Ascending aorta (tissue), 2 donors: ENCODE measurements at places on chromosomes 5 and 9.

GRCh38 chr5:37915097-37915736 is 75.4 kb upstream of the GDNF start:
- no peak overlapping the region for H3K27ac ChIP-seq
- H3K36me3 ChIP-seq, result no peaks in the 10 kb centered on the region
- H3K4me1 ChIP-seq, result no peaks in the 10 kb centered on the region
- H3K4me3 ChIP-seq, result no peak overlapping the region

DNA sequence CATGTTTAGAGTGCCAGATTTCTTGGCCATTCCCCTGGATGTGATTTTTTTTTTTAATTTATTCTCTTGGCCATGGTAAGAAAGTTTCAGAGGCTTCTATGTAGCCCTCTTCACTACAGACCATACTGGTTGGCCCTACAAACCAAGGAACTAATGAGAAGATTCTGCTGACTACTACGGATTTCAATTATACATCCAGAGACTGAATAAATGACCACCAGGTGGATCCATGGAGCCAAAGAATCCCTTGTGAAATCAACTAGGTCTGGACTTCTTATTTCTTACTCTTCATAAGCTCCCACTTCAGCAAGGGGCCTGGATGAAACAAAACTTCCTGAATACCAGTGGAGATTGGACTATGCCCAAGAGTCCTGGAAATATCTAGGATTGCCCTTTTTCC is 27.6 kb downstream of the ZNF622 start:
- H3K27me3 ChIP-seq, result no peaks in the 10 kb centered on the region
- no peak for DNase-seq
- H3K36me3 ChIP-seq, result no peaks in the 10 kb centered on the region
- no peaks in the 10 kb centered on the region for H3K4me1 ChIP-seq
- H3K4me3 ChIP-seq, result no peak overlapping the region
- no peak overlapping the region for H3K27ac ChIP-seq

- DNase-seq, result no peak
- H3K4me1 ChIP-seq, result no peaks in the 10 kb centered on the region
Observed at GRCh38 chr5:50595199-50595598, 71.2 kb upstream of the PARP8 start.

GRCh38 chr9:28951945-28952344 is 1378.7 kb upstream of the C9orf72 start:
- no peaks in the 10 kb centered on the region for H3K27me3 ChIP-seq
- no peak overlapping the region for H3K27ac ChIP-seq
- no peak overlapping the region for H3K4me3 ChIP-seq
- H3K4me1 ChIP-seq, result no peaks in the 10 kb centered on the region
- no peak for DNase-seq

DNA sequence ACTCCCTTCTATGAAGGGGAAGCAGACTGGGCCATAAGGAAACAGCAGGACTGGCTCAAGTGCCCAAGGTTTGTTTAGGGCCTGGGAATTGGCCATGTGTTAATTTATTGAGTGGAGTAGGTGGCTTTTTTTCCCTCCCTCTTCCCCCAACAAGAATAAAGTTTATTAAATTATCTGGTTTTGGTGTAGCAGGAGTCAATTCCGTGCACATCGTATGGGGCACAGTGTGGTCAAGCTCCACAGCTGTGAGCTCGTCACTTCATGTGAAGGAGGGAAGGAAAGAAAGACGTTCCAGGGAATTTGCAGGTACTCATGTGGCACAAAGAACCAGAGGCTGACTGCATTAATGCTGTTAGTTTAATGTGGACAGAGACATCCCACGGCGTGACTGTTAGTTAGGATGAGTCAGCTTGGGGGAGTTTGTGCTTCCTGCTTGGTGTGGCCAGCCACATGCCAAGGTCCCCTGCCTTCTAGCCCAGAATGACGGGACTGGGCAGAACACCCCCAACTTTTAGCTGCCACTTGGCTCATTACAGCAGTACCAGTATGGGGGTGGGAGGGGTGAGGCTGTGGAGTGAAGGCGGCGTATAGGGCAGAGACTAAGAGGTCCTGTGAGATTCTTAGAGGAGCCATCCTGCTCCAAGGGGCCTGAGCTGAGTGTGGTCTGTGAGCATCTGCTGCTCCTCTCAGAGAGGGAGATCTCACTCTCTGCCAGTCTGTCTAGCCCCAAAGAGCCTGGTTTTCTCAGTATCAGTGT is 33.2 kb downstream of the CSF1R start:
- no peak overlapping the region for H3K27ac ChIP-seq
- no peaks in the 10 kb centered on the region for H3K27me3 ChIP-seq
- DNase-seq, result peak; percentile 61
- H3K4me1 ChIP-seq, result no peaks in the 10 kb centered on the region
- H3K4me3 ChIP-seq, result no peak overlapping the region
- peaks cover 71% of the 10 kb centered on the region for H3K36me3 ChIP-seq
